ENCODE measurements at places on chromosomes 6 and 20. TPM values are rescaled to one million over a fixed set of nuclear protein-coding genes. Genes with fewer than 3 reads are reported as not detected.

Gene HMGN4
- total RNA-seq = 80.8 TPM

Gene RIMS1
- not detected for total RNA-seq

Gene THBS2
- total RNA-seq = not detected

Gene MUC21
- total RNA-seq = not detected

Gene MDN1
- 58.2 TPM for total RNA-seq

Gene TNXB
- 4.8 TPM for total RNA-seq

Gene LAMP5
- total RNA-seq = not detected

DNA sequence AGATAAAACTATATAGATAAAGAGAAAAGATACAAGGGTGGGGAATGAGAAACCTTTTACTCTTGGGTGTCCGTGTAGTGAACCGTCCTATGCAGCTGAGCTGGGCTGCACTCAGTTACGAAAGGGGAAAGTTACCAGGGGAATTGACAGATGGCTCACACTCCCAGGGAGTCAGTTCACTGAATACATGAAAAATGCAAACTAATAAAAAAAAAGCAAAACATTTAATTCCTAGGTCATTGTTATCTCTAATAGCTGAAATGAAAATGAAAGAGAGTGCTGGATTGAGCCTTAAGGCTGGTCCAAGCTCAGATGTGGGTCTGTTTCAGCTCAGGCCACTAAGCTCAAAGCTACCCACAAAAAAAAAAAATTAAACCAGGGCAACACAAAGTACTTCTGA, 138.0 kb downstream of the THBS2 start:
- no peak overlapping the region for H3K27ac ChIP-seq
- peaks cover 2% of the 10 kb centered on the region for H3K27me3 ChIP-seq
- H3K4me1 ChIP-seq = peaks cover 6% of the 10 kb centered on the region
- no peaks in the 10 kb centered on the region for H3K36me3 ChIP-seq
- H3K4me3 ChIP-seq = no peak overlapping the region
- no peak for DNase-seq

DNA sequence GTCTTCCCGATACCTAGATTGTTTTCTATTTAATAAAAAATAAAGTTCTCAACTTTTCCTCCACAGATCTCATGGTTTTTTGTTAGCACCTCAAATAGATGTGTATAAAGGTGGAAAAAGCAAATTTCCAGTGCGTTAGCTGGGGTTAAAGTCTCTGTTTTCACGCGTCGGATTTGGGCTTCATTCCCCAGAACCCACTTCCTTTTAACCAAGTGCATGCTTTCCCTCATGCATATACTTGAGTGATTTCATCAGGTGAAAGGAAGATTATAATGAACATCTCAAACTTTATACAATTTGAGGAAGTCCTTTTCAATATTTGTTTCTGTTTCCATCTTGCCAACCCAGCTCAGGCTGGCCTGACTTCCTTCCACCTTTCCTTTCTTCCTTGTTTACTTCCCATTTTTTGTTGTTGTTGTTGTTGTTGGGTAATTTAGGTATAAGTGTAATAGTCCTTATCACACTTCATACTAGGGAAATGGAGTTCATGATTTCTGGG, 43.9 kb upstream of the GGTLC1 start:
- DNase-seq = no peak
- peak overlapping the region; percentile 23 for H3K4me3 ChIP-seq
- H3K27ac ChIP-seq = peak overlapping the region; percentile 79
- no peaks in the 10 kb centered on the region for H3K27me3 ChIP-seq
- H3K4me1 ChIP-seq = peaks cover 66% of the 10 kb centered on the region

- peaks cover 3% of the 10 kb centered on the region for H3K27me3 ChIP-seq
- no peaks in the 10 kb centered on the region for H3K4me1 ChIP-seq
- DNase-seq = no peak
- H3K4me3 ChIP-seq = no peak overlapping the region
- H3K27ac ChIP-seq = no peak overlapping the region
- no peaks in the 10 kb centered on the region for H3K36me3 ChIP-seq
Measured at GRCh38 chr20:50723672-50724071, 7.7 kb upstream of the PARD6B start.

GRCh38 chr6:34919651-34920050, 30.6 kb downstream of the ANKS1A start:
- H3K27me3 ChIP-seq = peaks cover 20% of the 10 kb centered on the region
- H3K4me1 ChIP-seq = peaks cover 8% of the 10 kb centered on the region
- H3K36me3 ChIP-seq = peaks cover 2% of the 10 kb centered on the region

DNA sequence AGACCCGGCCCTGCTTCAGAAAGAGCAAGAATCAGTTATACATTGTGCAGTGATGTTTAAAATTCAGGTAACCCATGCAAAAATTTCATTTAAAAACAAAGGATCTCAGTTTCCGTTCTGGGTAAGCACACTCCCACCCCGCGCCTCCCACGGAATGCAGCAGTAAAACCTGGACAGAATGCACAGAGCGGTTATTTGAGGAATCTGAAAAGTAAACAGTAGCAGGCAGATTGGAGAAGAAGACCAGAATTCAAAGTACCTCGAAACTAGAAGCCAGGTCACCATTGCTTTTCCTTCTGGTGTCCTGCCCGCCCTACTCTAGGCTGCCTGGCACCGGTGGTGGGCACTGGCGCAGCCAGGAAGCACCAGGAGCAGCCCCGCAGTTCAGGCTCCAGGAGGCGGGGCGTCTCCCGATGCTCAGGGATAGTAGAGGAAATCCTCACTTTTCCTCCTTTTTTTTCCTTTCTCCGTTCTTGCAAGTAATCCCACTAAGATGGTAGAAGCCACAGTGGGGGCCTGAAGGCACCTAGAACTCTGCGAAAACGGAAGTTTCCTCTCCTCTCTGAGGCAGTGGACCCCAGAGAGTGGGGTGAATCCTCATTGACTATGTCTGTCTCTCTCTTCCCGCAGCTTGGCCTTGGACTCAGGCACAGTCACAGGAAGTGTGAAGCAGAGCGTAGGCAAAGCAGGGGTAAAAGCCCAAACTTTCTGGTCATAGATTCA, 28.3 kb downstream of the METTL24 start:
- DNase-seq = no peak
- H3K27me3 ChIP-seq = no peaks in the 10 kb centered on the region
- no peak overlapping the region for H3K27ac ChIP-seq

GRCh38 chr6:159259441-159260125, 90.4 kb downstream of the FNDC1 start:
- peaks cover 7% of the 10 kb centered on the region for H3K27me3 ChIP-seq
- no peak overlapping the region for H3K27ac ChIP-seq
- no peaks in the 10 kb centered on the region for H3K36me3 ChIP-seq
- H3K4me3 ChIP-seq = no peak overlapping the region
- no peak for DNase-seq
- H3K4me1 ChIP-seq = no peaks in the 10 kb centered on the region

GRCh38 chr6:33028220-33028849, 18.9 kb upstream of the HLA-DOA start:
- no peak overlapping the region for H3K4me3 ChIP-seq
- DNase-seq = no peak
- H3K27ac ChIP-seq = no peak overlapping the region

- H3K4me3 ChIP-seq = no peak overlapping the region
- H3K36me3 ChIP-seq = no peaks in the 10 kb centered on the region
- H3K27ac ChIP-seq = no peak overlapping the region
- no peaks in the 10 kb centered on the region for H3K27me3 ChIP-seq
Measured at GRCh38 chr20:31838646-31839292, 6.6 kb downstream of the FOXS1 start.

GRCh38 chr6:78533426-78533825, 333.9 kb upstream of the IRAK1BP1 start:
- H3K4me1 ChIP-seq = no peaks in the 10 kb centered on the region
- H3K27me3 ChIP-seq = no peaks in the 10 kb centered on the region
- DNase-seq = no peak
- H3K4me3 ChIP-seq = no peak overlapping the region
- no peaks in the 10 kb centered on the region for H3K36me3 ChIP-seq
- H3K27ac ChIP-seq = no peak overlapping the region

DNA sequence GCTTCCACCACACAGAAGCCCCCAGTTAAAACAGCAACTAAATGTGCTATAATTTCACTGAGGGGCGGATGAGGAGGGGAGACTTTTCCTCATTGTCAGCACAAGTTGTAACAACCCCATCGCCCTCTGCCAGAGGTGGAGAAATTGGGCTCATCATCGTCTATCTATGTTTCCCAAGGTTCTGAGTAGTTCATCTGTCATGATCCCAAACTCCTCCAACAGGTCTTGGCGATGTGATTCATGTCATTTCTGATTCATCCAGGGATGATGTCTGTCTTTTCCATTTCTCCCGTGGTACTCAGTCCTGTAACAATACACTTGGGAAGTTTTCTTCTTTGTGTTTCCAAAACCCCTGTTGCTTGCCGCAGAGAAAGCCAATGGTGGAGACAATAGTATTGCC, 51.0 kb downstream of the TFAP2A start:
- no peak overlapping the region for H3K27ac ChIP-seq
- H3K4me1 ChIP-seq = no peaks in the 10 kb centered on the region
- no peak for DNase-seq
- no peak overlapping the region for H3K4me3 ChIP-seq
- no peaks in the 10 kb centered on the region for H3K27me3 ChIP-seq

DNA sequence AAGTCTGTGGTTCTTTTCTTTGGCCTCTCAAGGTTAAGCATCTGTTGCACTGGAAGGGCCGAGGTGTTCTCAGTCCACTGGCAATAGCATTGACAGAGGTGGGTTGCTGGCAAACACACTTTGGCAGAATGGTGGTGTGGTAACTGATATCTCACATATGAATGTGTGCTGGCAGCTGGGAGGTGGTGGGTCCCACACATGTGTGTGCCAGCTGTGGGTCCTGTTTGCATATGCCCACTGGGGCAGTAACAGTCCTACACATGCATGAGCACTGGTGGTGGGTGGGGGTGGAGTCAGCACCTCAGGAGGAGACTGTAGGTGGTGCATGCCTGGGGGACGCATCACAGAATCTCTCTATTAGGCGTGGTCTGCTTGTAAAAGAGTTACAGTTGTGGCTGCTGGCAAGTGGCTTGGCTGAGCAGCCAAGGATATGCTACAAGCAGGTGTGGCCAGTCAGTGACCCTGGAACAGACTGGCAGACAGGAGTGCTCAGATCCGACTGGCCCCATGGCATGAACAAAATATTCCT, 934.3 kb downstream of the GRIK2 start:
- DNase-seq = no peak
- no peak overlapping the region for H3K27ac ChIP-seq
- H3K4me1 ChIP-seq = no peaks in the 10 kb centered on the region
- no peaks in the 10 kb centered on the region for H3K36me3 ChIP-seq
- no peaks in the 10 kb centered on the region for H3K27me3 ChIP-seq

DNA sequence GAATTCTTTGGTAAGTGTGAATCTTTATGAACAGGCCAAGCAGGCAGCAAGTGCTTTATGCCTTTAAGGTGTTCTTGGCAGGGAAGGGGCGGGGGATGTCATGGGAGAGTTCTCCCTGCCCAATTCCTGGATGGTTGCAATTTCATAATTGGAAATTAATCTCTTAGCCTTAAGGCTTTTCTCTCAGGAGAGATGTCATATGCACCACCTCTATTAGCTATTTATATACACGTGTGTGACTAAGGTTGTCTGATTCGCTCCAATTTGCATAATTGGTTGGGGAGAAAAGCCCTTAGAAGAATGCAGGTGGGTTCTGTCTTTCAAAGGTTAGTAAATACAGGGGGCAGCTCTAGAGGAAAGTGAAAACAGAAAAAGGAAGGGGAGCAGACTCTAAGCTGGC, 5.2 kb upstream of the ENPP5 start:
- H3K27me3 ChIP-seq = peaks cover 58% of the 10 kb centered on the region
- H3K4me3 ChIP-seq = no peak overlapping the region
- peaks cover 26% of the 10 kb centered on the region for H3K4me1 ChIP-seq
- DNase-seq = no peak
- no peaks in the 10 kb centered on the region for H3K36me3 ChIP-seq
- H3K27ac ChIP-seq = no peak overlapping the region

DNA sequence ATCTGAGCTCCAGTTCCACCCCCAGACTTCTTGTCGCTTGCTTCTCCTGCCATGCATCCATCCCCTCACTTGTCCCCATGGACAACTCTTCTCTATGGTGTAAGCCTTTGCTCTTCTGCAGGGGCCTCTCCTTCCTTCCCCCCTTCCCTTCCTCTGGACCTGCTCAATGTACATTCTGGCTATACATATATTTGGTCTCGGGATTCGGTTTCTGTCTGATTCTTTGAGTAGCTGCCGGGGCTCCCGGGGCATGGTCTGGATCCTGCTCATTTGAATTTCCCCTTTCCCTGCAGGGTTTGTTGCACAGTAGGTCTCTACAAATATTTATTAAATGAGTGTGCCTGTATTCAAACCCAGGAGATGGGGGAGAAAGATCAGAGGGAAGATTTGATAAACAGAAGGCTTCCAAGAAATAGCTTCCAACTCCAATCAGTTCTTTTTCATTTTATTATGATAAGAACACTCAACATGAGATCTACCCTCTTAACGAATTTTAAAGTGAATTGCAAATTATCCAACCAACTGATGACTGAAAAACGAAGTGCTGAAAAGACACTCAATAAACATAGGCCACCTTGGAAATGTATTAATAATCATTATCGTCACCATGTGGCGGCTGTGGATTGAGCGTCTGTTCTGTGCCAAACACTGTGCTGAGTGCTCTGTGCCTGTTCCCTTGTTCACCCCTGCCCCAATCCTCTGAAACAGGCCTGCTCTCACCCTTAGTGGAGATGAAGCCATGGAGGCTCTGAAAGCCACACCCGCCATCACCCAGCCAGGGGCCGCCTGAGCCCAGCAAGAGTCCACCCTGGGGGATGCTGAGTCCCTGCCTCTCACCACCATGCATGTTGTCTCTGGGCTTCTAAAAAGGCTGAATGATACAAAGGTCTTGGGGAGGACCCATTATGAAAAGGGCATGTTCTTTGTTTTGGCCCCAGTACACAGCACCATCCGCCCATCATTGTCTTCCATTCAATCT, 34.3 kb upstream of the APCDD1L start:
- H3K4me1 ChIP-seq = no peaks in the 10 kb centered on the region
- no peak overlapping the region for H3K27ac ChIP-seq
- H3K27me3 ChIP-seq = peaks cover 9% of the 10 kb centered on the region
- no peaks in the 10 kb centered on the region for H3K36me3 ChIP-seq
- H3K4me3 ChIP-seq = no peak overlapping the region

DNA sequence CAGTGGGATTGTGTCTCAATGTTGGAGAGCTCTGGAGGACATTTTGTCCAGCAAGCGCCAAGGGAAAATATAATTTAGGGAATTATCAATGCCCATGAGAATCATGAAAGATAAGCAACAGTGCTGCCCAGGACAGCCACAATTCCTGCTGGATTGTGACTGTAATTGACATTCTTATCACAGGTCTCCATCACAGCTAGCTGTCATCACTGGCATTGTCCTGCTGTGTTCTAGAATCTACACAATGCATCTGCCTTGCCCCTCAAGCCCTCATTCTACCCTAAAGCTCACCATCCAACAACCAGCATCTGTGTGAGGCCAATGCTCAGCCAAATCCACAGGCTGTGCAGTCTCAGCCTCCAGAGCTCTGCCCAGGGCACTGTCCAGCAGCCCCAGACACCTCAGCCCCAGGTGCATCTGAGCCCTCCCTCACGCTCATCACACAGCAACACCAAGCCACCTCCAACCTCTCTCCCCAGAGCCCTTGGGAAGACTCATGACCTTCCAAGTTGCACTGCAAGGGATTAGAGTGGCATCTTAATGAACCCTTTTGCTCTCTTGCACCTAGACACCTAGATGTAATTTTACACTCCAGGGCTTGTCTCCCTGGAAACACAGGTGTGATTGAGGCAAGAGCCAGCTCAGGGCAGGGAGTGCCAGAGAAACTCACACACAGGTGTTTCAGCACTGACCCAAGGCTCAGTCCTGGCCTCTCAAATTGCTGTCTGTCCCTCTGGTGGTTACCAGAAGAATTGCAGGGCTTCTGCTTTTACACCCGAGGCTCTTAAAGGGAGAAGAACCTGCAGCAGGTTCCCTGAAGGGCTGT, 85.2 kb upstream of the PHACTR3 start:
- peak; percentile 56 for DNase-seq
- no peaks in the 10 kb centered on the region for H3K36me3 ChIP-seq
- H3K4me3 ChIP-seq = no peak overlapping the region
- H3K27ac ChIP-seq = no peak overlapping the region
- peaks cover 34% of the 10 kb centered on the region for H3K27me3 ChIP-seq
